ENCODE measurements at places on chromosomes 11 and 22.

DNA sequence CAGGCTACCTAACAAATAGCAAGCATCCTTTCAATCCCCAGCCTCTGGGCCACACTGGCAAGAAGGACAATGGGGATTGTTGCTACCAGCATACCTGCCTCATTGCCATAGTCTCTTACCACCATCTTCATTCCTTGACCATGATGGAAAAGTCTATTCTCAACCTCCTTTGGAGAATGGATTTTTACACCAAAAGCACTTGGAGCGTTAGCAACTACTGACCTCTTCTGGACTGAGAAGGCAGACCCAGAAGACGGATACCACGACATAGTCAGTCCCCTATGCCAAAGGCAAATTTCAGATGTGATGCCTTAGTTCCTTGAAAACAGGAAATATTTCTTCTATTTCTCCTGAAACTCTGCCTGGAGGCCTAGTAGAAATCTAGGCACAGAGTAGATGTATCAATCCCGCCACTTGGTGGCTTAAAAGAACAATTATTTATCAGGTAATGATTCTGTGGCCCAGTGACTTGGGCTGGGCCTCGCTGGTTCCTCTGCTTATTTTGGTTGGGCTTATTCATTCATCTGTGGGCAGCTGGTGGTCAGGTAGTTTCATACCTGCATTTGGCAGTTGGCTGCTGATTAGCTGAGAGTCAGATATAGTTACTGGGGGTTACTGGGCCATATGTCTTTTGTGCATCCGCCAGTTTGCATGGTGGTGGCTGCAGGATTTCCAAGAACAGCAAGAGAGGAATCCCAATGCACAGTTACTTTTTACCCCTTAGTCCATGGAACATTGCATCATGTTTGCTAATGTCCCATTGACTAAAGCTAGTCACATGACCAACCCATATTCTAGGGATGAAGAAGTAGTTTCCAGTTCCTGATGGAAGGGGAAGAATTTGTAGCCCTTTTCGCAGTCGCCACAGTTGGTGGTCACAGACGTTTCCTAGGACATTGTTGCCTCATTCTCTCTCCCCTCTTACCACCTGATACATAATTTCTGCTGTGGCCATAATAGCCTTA lies 75.2 kb downstream of the DHCR7 start:
- no peak for DNase-seq

DNA sequence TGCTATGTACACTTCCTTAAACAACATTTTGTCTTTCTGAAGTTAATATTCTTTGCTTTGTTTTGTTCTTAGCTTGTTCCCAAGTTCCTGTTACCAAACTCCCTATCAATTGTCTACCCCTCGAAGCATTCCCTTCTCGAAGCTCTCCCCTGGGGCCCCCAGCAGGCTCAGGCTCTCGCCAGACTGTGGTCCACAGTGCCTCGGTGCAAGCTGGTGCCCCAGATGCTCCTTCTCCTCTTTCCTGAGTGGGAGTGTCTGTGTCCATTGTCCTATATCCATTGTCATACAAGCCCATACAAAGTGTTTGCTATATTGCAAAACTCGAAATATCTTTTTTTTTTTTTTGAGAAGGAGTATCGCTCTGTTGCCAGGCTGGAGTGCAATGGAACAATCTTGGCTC lies 51.7 kb upstream of the RTL6 start:
- DNase-seq: no peak

- DNase-seq: no peak
Measured at GRCh38 chr22:17911887-17912286, 112.5 kb downstream of the MICAL3 start.

DNA sequence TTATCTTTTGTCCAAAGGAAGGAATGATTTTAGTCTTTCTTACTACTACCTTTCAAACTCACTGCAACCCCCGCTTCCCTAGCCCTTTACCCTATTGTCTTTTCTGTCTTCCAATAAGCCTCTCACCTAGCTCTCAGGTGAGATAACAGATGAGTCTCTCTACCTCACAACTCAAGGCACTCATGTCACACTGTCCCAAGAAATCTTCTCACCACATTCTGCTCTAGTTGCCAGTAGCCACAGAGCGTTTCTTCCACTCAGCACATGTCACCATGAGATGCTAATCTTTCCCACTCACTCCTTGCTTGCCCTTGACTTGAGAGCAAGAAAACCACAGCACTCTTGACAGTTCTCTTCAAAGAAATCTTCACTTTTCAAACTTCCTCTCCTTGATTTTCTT lies 32.7 kb upstream of the TMEM41B start:
- peak; percentile 38 for DNase-seq

- no peak for DNase-seq
Measured at GRCh38 chr22:29795663-29796062, 28.5 kb downstream of the UQCR10 start.

DNA sequence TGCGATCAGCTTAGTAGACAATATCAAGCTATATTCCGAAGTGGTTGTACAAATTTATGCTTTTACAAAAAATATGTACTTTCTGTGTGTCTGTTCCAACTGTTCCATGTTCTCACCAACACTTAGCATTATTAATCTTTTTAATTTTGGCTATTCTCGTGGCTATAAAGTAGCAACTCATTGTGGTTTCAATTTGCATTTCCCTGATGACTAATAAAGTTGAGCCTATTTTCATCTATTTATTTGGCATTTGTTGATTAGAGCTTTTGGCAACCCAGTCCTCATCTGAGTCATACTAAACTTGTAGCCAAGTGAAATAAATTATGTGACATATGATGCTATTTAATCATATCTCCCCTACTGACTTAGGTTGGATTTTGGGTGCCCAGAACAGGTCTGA lies 115.9 kb downstream of the FBXO7 start:
- no peak for DNase-seq

DNA sequence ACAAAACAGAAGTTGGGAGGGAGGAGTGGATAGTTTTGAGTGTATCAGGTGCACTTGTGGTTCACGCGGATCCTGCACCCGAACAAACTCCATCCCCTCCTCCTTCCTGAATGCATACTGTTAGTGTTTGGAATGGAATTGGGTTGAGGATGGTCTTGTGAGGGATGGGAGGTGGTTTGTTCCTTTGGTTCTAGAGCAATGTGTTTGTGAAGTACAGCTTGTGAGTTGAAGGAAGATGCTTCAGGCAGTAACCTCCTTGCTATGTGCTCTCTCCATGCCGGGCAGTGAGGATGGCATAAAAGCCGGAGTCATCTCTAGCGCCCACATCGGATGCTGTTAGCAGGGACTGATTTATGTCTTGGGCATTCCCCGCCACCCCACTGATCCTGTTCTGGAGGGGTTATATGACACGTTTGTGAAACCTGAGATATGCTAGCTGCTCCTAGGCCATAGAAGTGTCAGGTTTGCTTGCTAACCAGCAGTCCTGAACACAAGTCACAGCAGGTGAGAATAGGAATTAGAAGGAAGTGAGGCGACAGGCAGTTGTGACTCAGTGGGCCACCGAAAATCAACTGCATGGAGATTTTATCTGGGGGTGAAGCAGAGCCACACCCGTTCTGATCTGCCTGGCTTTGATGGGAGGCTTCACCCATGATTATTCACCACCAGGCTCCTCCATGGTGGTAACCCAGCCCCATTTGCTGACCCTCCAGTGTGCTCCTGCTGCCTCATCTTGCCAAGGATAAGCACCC lies 2.2 kb downstream of the BCR start:
- DNase-seq: peak; percentile 28

DNA sequence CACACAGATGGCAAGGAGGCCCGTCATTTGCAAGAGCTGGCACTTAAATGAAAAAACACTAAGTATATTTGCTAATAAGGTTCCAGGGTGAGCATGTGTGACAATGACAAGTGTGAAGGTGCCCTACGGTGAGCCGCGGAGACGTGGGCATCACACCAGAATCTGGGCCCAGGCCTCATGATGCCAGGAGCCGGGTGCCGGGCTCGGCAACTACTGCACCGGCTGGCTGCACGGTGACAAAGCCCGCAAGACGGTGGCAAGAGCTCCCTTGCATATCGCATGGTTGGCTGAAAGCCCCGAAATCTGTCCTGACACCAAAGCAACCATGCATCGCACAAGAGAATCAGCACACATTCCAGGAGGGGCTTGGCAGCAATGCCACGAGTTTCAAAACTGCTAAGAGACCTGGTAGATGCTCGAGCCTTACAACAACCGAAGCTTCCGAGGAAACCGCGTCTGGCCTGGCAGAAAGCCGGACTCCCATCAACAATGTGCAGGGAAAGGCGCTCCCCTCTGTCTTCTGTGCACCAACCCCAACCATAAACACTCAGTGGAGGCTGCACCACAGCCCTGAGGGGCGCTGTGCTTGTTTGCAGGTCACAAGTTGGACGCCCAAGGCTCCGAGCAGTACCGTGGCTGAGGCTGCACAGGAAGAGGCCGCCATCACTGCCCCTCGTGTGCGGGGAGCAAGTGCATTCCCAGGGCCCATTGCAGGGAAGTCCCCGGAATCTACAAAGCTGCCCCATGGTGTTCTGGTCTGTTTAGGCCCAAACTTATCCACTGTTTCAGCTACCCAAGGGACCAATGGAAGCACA lies 339.7 kb downstream of the CTTN start:
- DNase-seq: no peak
